ENCODE measurements at places on chromosomes 2 and 18. TPM values are rescaled to one million over a fixed set of nuclear protein-coding genes. Genes with fewer than 3 reads are reported as not detected.

The PCARE gene
- not detected for total RNA-seq

The RRM2 gene
- total RNA-seq: 62.0 TPM

The MC4R gene
- not detected for total RNA-seq

The DYNAP gene
- 38.5 TPM for total RNA-seq

The CNTNAP5 gene
- total RNA-seq: not detected

The IL36G gene
- 7.3 TPM for total RNA-seq

The DQX1 gene
- 5.9 TPM for total RNA-seq

The MRPL19 gene
- 44.3 TPM for total RNA-seq

The C2orf42 gene
- total RNA-seq: 15.1 TPM

The OTOS gene
- total RNA-seq: not detected

The DCDC2C gene
- not detected for total RNA-seq

The CHRNG gene
- total RNA-seq: not detected

The ASPRV1 gene
- total RNA-seq: 0.18 TPM

The CLK1 gene
- total RNA-seq: 77.7 TPM

The MREG gene
- 37.0 TPM for total RNA-seq

The GAREM2 gene
- total RNA-seq: 0.40 TPM

The PAX8 gene
- 7.6 TPM for total RNA-seq

GRCh38 chr2:238346544-238346943 is 26.2 kb downstream of the TRAF3IP1 start:
- no peak for DNase-seq

DNA sequence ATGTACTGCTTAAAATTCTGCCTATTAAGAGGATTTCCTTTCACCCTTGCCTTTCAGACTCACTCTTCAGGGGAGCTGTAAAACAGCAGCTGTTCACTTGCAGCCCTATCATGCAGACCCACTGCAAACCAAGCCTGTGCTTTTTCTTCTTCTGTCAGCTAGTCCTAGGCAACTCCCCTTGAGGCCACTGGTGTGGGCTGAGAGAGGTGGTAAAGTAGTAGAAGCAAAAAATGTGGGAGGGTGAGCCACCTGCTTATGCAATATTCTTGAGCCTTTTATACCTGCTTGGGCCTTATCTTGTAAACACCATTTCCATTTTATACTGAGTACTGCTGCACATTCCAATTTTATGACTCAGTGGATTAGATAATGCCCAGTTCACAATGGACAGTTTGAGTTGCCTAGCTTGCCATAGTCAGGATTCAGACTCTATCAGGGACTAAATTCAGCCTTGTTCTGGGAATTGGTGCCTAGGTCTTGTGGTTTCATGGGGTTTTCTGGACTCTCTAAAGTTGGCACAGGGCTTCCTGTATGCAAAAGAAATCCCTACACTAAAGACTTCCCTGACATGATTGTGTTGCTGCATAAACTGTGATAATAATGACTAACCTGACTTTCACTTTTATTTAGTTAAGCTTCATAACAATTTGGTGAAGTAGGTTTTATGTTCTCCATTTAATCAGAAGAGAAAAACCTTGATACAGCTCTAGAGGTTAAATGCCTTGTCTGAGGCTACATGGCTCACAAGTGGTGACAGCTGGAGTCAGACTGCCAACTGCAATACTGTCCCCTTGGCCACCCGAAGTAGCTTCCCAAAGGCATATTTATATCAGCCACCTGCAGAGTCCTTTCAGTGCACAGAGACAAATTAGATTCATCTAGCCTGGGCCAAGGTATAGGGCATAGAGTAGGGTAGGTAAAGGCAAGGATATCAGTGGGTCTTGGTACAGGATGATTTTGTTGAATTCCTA is 47.4 kb upstream of the KDM3A start:
- no peak for DNase-seq

- no peak for DNase-seq
These were observed 37.0 kb upstream of the PKDCC start for GRCh38 chr2:42010743-42011298.

GRCh38 chr2:147236601-147237000 is 608.2 kb upstream of the ACVR2A start:
- DNase-seq: no peak

DNA sequence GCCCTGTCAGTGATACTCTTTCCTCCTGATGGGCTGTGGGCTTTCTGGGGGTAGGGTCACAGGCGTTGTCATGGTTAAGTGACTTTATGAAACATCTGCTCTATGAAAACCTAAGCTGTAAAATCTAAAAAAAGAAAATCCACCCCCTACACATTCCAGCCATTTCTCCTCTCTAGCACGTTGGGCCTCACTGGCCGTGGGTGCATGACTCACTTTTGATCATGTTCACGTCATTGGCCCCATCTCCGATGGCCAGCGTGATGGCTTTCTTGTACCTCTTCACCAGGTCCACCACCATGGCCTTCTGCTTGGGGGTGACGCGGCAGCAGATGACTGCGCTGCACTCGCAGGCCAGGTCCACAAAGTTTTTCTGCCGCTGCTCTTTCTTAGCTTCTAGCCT is 39.3 kb upstream of the NARS1 start:
- no peak for DNase-seq

DNA sequence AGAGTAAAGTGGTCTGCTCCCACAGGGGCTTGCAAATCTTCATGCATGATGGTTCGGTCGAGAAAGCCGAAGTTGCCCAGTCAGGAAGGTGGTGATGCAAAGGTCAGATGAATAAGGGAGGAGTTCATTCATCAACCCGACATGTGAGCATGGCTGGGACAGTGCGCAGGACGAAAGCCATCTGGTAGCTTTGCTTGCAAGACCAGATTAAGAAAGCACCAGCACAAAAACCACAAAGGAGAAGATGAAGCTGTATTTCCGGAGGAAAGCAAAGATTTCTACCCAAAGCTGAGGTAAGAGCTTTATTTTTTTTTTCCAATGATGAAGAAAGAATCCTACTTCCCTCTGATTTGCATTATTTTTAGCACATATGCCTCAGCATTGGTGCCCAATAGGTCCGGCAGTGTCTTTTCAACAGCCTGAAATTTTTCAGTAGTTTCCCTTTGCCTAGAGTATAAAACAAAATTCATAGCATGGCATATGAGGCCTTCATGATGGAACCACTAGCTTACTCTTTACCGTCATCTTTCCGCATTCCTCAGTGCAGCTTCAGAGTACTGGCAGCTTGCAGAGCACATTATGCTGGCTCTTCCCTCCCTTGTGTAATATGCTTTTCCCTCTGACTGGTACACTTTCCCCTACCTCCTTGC is 112.0 kb upstream of the THOC1 start:
- no peak for DNase-seq

DNA sequence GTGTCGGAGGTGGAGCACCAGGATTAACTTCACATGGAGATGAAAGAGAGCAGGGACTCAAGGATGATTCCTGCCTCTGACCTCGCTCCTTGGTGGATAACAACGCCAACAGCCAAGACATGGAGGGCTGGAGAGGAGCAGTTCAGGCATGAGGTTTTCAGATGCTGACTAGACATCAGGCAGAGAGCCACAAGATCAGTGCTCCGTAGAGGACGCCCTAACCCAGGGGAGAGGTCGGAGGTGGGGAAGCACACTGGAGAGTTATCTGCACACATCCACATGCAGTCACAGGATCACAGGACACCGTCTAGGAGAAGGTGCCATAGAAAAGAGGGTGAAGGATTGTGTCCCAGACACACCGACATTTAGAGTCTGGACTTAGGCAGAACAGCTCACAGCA is 344.3 kb downstream of the EIPR1 start:
- DNase-seq: no peak

GRCh38 chr2:118609138-118609537 is 238.3 kb downstream of the EN1 start:
- DNase-seq: no peak

DNA sequence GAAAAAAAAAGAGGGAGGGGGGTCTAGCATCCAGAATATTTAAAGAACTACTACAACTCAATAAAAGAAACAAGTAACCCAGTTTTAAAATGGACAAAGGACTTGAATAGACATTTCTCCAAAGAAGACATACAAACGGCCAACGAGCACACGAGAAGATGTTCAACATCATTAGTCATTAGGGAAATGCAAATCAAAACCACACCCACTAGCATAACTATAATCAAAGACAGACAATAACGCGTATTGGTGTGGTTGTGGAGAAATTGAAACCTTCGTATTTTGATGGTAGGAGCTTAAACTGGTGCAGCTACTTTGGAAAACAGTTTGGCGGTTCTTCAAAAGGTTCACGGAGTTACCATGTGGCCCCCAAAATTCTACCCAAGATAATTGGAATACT is 64.3 kb upstream of the CAB39 start:
- DNase-seq: no peak

- no peak for DNase-seq
These were observed 164.7 kb downstream of the AGAP1 start for GRCh38 chr2:235658351-235659174.

GRCh38 chr2:102226612-102227391 is 40.0 kb downstream of the IL1RL2 start:
- no peak for DNase-seq

- no peak for DNase-seq
These were observed 162.6 kb downstream of the ANKRD44 start for GRCh38 chr2:197147942-197148341.

DNA sequence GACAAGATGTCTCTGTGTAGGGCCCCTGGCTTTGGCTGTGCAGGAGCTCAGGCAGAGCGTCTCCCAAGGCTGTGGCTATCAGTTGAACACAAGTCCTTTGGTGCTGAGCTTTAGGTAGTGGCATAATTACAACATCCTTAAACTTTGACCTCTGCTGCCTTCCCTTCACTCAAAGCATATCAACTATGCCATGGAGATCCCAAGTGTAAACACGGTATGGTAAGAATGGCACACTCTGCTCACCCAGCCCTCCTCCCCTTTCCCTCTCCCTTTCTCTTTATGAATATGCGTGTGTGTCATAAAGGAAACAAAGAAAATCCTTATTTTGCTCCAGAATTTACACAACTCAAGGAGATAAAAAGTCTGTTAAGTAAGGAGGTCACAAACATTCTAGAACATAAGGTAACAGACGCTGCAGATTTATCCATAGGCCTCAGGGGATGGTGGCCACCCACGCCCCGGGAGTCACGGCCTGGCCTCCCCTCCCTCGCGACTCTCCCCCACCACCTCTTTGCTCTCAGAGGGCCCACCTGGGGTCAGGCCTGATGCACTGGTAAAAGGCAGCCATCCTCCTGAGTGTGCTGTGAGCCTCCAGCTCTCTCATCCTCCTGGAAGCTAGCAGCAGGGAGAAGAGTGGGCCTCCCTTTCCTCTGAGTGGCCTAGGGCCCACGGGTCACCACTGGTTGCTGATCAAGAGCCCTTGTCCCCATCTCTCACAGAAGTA is 67.3 kb downstream of the CRACDL start:
- no peak for DNase-seq

DNA sequence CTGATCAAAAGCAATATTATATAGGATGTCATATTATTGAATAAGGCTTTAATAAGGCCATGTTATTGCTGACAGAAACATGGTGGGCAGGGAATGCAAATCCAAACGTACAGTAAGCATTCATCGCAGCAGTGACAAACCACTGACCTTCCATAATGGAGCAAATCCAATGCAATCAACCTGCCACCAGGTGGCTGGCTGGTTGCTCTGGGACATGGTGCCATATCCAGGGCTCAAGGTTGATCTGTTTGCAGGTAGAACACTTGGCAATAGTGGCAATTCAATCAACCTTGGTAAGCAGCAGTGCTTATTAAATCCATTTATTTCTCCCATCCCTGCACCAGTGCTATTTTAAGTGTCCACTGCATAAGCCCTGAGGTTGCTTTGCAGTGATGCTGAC is 75.4 kb downstream of the CERKL start:
- no peak for DNase-seq

DNA sequence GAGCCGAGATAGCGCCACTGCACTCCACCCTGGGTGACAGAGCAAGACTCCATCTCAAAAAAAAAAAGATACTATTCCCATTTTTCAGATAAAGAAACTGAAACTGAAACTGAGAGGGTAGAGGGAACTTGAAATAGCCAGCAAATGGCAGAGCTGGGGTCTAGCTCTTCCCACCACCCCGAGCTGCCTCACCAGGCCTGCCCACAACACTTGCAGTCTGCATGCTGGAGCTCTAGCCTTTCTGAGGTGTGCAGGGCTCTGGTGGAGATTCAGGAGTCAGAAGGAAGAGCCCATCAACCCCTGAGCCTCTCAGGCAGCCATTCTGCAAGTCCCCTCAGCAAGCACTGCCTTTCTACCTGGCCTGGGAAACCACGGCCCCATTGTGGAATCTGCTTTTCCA is 14.3 kb downstream of the EDAR start:
- no peak for DNase-seq

- no peak for DNase-seq
These were observed 5.5 kb upstream of the ATRAID start for GRCh38 chr2:27206346-27206745.

DNA sequence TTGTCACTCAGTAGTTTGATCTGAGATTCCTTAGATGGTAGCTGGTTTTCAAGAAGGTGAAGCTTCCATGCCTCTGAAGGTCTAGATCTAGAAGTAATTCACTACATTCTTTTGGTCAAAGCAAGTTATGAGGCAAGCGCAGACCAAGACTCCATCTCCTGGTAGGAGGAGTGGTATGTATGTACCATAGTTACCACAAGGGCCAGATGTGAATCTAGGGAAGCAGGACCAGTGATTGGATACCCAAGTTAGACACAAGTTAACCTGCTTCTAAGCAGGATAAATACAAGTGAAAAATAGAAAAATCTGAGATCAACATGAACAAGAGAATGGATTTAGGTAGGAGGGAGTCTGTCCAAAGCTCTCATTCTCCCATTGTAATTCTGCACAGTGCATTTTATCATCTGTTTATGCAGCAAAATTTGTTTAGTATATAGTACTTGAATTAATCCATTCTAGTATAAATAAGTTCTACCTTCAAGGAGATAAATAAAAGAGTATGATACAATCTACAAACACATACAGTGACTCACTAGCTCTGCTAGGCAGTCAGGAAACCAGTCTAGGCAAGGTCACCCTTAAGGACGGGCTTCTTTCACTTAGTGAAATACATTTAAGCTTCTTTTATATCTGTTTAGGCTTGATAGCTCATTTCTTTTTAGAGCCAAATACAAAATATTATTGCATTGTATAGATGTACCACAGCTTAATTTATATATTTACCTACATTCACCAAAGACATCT is 14.2 kb upstream of the DOCK10 start:
- DNase-seq: no peak

GRCh38 chr2:57726294-57726693 is 320.3 kb upstream of the VRK2 start:
- no peak for DNase-seq

DNA sequence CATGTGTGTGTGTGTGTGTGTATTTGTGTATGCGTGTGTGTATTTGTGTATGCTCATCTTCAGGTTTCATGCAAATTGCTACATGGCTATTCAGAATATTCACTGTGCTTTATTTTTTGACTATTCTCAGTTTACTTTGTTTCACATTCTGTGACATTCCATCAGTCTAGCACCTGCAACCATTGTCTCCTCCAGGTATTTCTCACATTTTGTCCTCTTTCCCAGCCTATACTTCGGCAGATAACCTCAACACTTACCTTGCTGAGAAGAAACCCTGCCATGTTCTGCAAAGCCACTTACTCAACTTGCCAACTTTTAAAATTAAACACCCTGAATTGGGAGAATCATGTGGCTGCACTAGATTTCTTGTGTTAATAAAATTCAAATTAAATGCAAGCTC is 135.4 kb upstream of the REG3A start:
- no peak for DNase-seq

GRCh38 chr2:39007875-39008504 is 112.9 kb downstream of the SOS1 start:
- DNase-seq: no peak
